ENCODE measurements at places on chromosomes 1 and 21.

- peaks cover 32% of the 10 kb centered on the region for H3K27me3 ChIP-seq
- DNase-seq, result no peak
- peaks cover 9% of the 10 kb centered on the region for H3K4me1 ChIP-seq
Measured at GRCh38 chr21:41692185-41692565, 74.7 kb downstream of the RIPK4 start.

DNA sequence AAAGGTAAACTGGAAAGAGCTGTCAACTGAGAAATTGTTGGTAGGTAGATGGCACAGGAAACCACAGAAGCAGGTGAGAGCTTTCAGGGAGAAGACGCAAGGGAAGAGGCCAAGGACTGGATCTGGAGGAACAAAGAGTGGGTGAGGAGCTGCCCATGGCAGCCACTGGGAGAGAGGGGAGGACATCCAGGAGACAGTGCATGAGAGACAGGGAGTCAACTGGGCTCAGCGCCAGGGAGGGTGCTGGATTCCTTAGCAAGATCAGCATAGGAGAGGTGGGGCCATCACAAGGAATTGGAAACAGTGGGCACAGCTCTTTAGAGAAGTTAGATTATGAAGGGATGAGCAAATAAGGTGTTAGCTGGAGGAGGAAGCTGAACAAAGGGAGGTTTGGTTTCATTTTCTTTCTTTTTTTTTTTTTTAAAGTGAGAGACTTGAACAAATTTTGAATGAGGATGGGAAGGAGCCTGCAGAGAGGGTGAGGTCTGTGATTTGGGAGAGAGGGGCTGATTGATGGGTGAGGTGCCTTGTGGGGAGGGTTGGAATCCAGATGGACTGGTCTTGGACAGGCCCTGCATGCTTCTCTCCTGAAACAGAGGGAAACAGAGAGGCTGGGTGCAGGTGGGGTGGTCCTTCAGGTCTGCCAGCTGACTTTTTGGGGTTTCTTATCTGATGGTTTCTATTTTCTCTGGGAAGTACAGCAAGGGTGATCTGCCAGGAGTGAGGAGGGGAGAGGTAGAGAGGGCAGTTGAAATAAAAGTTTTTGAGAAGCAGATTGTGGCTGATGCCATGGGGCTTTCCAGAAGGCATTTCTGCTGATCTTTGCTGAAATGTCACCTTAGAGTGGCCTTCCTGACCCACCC lies 5.4 kb downstream of the CYP4B1 start:
- no peak overlapping the region for H3K4me3 ChIP-seq
- peaks cover 4% of the 10 kb centered on the region for H3K27me3 ChIP-seq
- no peak for DNase-seq
- H3K27ac ChIP-seq, result no peak overlapping the region
- 0 out of 2 replicates have a peak, but pooled peaks cover 7% of the 10 kb centered on the region for H3K36me3 ChIP-seq
- no peaks in the 10 kb centered on the region for H3K4me1 ChIP-seq

DNA sequence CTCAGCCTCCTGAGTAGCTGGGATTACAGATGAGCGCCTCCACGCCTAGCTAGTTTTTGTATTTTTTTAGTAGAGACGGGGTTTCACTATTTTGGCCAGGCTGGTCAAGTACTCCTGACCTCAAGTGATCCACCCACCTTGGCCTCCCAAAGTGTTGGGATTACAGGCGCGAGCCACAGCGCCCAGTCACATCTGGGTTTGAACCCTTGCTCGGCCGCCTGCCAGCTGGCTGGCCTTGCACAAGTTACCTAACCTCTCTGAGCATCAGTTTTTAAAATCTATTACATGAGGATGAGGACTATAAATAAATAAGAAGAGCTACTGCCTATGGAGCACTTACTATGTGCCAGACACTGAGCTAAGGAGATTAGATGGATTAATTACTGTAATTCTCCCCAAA lies 17.7 kb upstream of the PADI2 start:
- H3K4me3 ChIP-seq, result no peak overlapping the region
- H3K27me3 ChIP-seq, result peaks cover 2% of the 10 kb centered on the region
- peaks cover 10% of the 10 kb centered on the region for H3K4me1 ChIP-seq
- DNase-seq, result no peak
- no peaks in the 10 kb centered on the region for H3K36me3 ChIP-seq

GRCh38 chr21:43712268-43712942 lies 6.5 kb upstream of the PDXK start:
- peak overlapping the region; percentile 90 for H3K27ac ChIP-seq
- peaks cover 6% of the 10 kb centered on the region for H3K27me3 ChIP-seq
- no peaks in the 10 kb centered on the region for H3K36me3 ChIP-seq
- peaks cover 37% of the 10 kb centered on the region for H3K4me1 ChIP-seq
- peak; percentile 80 for DNase-seq
- peak overlapping the region; percentile 47 for H3K4me3 ChIP-seq

DNA sequence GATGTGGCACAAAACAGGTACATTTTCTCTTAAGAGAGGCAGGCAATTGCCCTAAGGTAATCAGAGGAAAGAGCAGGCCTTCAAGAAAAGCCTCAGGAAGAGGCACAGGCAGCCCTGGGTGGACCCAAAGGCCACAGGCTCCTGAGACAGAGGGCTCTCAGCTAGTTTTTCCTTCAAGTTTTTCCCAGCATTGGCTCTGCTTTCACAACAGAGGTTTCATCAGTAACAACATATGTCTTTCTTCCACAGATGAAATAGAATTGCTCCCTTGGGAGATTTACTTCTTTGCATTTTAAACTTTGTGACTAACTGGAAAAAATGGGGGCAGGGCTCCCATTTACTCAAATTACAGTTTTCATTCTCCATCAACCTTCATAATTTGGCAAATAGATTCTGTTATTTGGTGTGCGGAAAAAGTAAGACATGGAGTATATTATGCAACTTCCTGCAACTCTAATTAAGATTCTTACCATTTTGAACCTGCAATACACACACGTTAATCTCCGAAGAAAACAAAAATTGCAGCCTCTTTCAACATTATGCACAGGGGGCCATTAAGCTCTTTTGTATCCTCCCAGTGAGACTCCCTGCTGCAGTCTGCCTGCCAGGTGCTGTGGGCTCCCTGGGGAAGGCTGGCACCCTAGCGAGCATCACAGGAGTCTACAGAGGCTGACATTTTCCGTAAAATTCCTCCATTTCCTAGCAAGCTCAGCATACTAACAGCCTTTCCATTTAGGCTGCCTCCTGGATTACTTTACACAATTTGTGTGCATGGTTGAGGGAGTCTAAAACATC lies 282.3 kb downstream of the USH2A start:
- H3K36me3 ChIP-seq, result no peaks in the 10 kb centered on the region
- H3K4me3 ChIP-seq, result no peak overlapping the region
- DNase-seq, result no peak
- H3K27me3 ChIP-seq, result no peaks in the 10 kb centered on the region
- peaks cover 15% of the 10 kb centered on the region for H3K4me1 ChIP-seq

DNA sequence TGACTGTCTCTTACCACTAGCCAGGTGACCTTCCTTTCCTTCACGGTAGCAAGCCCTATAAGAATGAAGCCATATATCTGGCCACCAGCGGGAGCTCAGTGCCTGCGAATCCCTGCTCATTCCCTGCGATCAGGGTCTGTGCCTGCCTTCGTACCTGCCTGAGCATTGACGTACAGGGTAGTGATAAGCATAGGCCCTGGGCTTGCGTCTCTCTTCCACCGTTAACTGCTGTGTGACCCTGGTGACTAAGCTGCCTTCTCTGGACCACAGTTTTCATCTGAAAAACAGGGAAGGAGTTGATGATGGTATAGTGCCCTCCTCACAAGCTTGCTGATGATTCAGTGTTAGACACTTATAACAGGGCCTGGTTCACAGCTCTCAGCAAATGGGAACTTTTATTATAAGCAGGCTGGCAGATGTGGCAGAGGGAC lies 4.1 kb downstream of the ZC3H12A start:
- peaks cover 56% of the 10 kb centered on the region for H3K4me1 ChIP-seq
- peak overlapping the region; percentile 100 for H3K27ac ChIP-seq
- DNase-seq, result peak; percentile 82
- H3K4me3 ChIP-seq, result peak overlapping the region; percentile 89
- peaks cover 28% of the 10 kb centered on the region for H3K36me3 ChIP-seq

DNA sequence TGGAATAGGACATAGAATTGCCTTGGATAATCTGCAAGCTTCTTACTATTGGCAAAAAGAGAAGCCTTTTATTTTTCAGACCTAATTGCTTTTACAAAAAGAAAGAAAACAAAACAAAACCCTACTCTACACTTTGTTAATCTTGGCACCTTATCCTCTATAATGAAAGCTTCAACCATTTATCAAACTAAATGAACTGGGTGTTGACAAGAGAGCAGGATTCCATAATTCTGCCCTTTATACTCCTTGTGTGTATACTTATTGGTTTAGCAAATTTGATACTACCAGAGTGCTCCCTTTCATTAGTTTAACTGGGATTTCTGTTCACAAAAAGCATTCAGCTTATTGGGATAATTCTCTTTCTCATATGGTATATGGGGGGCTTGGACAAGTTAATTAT lies 3.0 kb upstream of the TMCC2 start:
- H3K27ac ChIP-seq, result no peak overlapping the region
- DNase-seq, result no peak
- H3K27me3 ChIP-seq, result peaks cover 3% of the 10 kb centered on the region
- no peak overlapping the region for H3K4me3 ChIP-seq

DNA sequence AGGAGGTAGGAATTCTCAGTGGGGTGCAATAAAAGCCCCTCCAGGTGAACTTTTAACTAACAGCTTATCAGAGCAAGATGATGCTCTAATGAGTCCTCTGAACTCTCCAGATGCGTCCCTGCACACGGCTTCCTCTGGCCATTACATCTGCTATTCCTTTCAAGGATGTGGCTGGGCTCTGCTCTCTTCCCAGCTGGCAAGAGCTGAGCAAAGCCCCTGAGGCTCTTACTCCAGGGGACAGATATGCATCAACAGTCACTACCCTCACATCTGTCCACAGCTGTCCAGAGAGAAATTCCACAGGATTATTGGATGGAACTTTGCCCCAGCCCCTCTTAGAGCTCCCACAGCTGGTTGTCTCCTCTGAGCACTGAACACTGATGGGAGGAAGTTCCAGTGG lies 267.8 kb downstream of the C1orf94 start:
- H3K27me3 ChIP-seq, result peaks cover 3% of the 10 kb centered on the region
- H3K4me3 ChIP-seq, result no peak overlapping the region
- no peak overlapping the region for H3K27ac ChIP-seq

DNA sequence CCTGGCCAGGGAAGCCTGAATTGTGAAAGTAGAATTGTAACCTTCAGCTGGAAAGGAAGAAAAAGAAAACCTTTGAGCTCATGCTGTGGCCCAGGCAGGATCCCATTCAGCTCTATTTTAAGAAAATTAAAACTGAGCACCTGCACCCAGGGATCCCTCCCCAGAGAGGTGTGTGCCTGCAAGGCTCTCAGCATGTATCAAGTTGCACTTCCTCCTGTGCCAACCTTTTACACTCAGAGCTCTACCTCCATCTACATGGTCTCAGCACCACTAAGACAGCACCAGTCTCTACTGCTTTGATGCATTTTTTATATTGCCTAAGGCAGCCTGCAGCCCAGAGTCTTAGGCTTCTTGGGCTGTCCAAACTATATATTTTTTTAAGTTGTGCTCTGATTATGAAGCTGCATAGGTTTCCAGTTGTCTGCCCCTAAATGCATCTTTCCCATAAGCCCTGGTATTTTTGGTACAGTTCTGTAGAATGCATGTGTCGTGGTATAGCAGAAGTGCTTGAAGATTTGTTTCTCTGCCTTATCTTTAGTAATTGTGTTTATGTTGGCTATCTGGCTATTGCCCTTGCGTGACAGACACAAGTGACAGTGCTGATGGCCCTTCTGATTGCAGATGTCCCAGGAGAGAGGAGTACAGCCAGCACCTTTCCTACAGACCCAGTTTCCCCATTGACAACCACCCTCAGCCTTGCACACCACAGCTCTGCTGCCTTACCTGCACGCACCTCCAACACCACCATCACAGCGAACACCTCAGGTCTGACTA lies 63.1 kb downstream of the PTPRC start:
- no peak overlapping the region for H3K4me3 ChIP-seq
- DNase-seq, result no peak
- H3K27me3 ChIP-seq, result no peaks in the 10 kb centered on the region
- no peaks in the 10 kb centered on the region for H3K36me3 ChIP-seq

GRCh38 chr1:115526900-115527299 lies 114.9 kb upstream of the VANGL1 start:
- H3K27me3 ChIP-seq, result no peaks in the 10 kb centered on the region
- no peak overlapping the region for H3K27ac ChIP-seq
- DNase-seq, result no peak
- peaks cover 59% of the 10 kb centered on the region for H3K4me1 ChIP-seq
- no peaks in the 10 kb centered on the region for H3K36me3 ChIP-seq

- peaks cover 17% of the 10 kb centered on the region for H3K27me3 ChIP-seq
- H3K4me3 ChIP-seq, result no peak overlapping the region
- no peaks in the 10 kb centered on the region for H3K36me3 ChIP-seq
- H3K27ac ChIP-seq, result no peak overlapping the region
Measured at GRCh38 chr1:10653370-10654125, 142.9 kb downstream of the CASZ1 start.

DNA sequence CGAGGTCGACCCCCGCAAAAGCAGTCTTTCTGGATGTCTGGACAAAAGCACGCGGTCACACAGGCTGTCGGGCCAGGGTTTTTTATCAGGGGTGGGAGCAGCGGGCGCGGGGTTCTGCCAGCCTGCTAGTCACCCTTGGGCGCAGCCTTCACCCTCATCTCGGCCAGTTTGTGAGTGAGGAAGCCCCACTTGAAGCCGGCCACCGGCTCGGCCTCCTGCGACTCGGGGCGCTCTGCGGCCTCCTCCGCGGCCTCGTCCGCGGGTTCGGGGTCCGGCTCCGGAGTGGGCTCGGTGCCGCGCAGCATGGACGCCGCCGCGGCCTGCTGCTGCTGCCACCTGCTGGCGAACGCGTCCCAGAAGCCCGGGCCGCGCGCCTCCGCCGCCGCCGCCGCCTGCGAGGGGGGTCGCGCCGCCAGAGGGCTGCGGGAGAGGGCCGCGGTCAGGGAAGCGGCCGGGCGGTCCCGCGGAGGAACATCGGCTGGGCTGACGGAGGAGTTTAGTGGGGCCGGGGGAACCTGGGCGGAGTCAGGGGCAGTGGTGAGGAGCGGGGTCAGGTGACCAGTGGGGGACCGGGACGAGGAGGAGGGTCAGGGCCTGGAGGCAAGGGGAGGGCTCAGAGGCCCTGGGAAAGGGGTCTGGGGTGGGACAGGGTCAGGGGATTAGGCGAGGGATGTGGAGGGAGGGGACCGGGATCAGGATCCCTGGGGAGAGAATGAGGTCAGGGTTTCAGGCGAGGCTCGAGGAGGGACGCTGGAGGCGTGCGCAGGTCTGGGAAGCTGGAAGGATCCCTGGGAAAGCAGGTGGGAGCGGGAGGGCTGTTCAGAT lies 4.5 kb downstream of the C1orf232 start:
- H3K36me3 ChIP-seq, result no peaks in the 10 kb centered on the region
- H3K27ac ChIP-seq, result no peak overlapping the region
- H3K4me1 ChIP-seq, result peaks cover 2% of the 10 kb centered on the region
- H3K4me3 ChIP-seq, result peak overlapping the region; percentile 24
- DNase-seq, result no peak

GRCh38 chr1:211581526-211581925 lies 2.6 kb upstream of the SLC30A1 start:
- peak overlapping the region; percentile 81 for H3K27ac ChIP-seq
- H3K4me1 ChIP-seq, result peaks cover 50% of the 10 kb centered on the region
- H3K36me3 ChIP-seq, result peaks cover 9% of the 10 kb centered on the region
- no peaks in the 10 kb centered on the region for H3K27me3 ChIP-seq
